ENCODE measurements at places on chromosomes 4 and X. TPM values are rescaled to one million over a fixed set of nuclear protein-coding genes. Genes with fewer than 3 reads are reported as not detected.

SPANXA1 gene
- total RNA-seq = not detected

DDIT4L gene
- total RNA-seq = not detected

PCDH10 gene
- total RNA-seq = not detected

RFC1 gene
- total RNA-seq = 104 TPM

ADAMTS3 gene
- total RNA-seq = not detected

ERAS gene
- total RNA-seq = not detected

TEX13D gene
- total RNA-seq = not detected

USP17L20 gene
- total RNA-seq = not detected

MAGEB6 gene
- not detected for total RNA-seq

ARAP2 gene
- total RNA-seq = 63.4 TPM

DUSP21 gene
- total RNA-seq = not detected

UBA1 gene
- 72.1 TPM for total RNA-seq

UGT2A1 gene
- total RNA-seq = 0.22 TPM

TMEM187 gene
- total RNA-seq = 2.0 TPM

PRSS12 gene
- not detected for total RNA-seq

PDGFRA gene
- total RNA-seq = not detected

EREG gene
- total RNA-seq = 0.59 TPM

KLF8 gene
- 6.2 TPM for total RNA-seq

DNAAF6 gene
- total RNA-seq = not detected

SPANXB1 gene
- not detected for total RNA-seq

DOCK11 gene
- 70.3 TPM for total RNA-seq

SULT1B1 gene
- 10.2 TPM for total RNA-seq

PNMA6A gene
- total RNA-seq = 0.25 TPM

SPATA18 gene
- total RNA-seq = not detected

POU3F4 gene
- not detected for total RNA-seq

BST1 gene
- total RNA-seq = 1.2 TPM

ETNPPL gene
- not detected for total RNA-seq

MCF2 gene
- 0.89 TPM for total RNA-seq

NPY2R gene
- total RNA-seq = not detected

DOK7 gene
- not detected for total RNA-seq

MTMR8 gene
- total RNA-seq = 2.3 TPM

ADGRL3 gene
- not detected for total RNA-seq

Measured in CD4-positive, alpha-beta T cell (primary cell).